ENCODE measurements at places on chromosomes 7 and 10.

GRCh38 chr10:71790749-71791440 is 17.6 kb upstream of the VSIR start:
- H3K27ac ChIP-seq: no peak overlapping the region
- no peak for DNase-seq
- H3K36me3 ChIP-seq: no peaks in the 10 kb centered on the region

DNA sequence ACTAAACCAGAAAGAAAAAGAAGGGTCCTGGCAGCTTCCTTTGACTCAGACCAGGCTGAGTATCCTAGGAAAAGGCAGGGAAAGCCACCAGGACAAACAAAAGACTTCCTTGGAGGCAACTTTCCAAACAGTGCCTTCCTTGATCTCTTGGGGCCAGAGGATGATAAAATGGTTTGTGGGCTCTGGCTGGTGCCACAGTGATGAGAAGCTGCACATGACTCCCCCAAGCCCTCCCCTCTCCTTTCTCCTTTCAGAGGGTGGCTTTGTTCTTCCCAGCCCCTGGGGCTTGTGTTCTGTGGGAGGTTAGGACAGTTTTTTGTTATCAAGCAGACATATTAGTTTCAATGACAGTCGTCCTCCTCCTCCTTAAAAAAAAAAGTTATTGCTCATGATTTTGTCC is 183.2 kb downstream of the SEM1 start:
- no peak overlapping the region for H3K27ac ChIP-seq
- no peaks in the 10 kb centered on the region for H3K4me1 ChIP-seq
- DNase-seq: no peak
- no peaks in the 10 kb centered on the region for H3K36me3 ChIP-seq
- H3K27me3 ChIP-seq: no peaks in the 10 kb centered on the region
- H3K4me3 ChIP-seq: no peak overlapping the region

- no peak for DNase-seq
- no peaks in the 10 kb centered on the region for H3K4me1 ChIP-seq
- H3K36me3 ChIP-seq: no peaks in the 10 kb centered on the region
These were observed 81.7 kb upstream of the HECTD2 start for GRCh38 chr10:91328320-91328984.

DNA sequence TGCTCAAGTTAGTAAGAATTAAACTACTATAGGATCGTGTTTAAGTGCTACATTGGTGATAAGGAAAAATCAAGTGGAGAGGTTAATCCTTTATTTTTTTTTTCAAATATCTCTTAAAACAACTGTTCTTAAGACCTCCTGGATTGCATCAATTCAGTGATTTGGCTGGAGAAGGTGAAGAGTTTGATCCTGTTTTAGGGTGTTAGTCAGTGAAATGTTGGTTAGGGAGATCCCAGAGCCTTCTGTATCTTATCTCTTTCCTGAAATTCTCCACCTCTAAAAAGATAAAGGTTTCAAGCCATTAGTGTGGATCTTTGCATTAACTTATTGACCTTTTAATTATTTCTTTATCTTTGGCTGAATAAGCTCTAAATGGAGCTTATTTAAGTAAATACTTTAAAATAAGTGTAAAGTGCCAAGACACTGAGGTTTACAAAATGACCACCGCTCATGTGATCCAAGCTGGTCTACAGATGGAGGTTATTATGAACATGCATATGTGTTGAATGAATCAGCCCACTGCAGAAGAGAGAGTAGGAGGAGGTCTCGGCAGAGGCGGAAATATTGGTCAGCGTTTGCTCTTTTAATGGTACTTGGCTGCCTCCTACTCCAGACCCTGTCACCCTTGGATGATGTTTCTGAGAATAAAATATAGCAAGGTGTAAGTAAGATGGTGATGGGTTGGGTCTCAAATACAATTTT is 51.8 kb upstream of the BMPER start:
- H3K27ac ChIP-seq: no peak overlapping the region
- no peaks in the 10 kb centered on the region for H3K27me3 ChIP-seq
- no peak for DNase-seq
- H3K4me3 ChIP-seq: no peak overlapping the region
- H3K36me3 ChIP-seq: no peaks in the 10 kb centered on the region

- H3K27ac ChIP-seq: no peak overlapping the region
- no peak for DNase-seq
- no peaks in the 10 kb centered on the region for H3K36me3 ChIP-seq
- H3K4me1 ChIP-seq: no peaks in the 10 kb centered on the region
- no peaks in the 10 kb centered on the region for H3K27me3 ChIP-seq
- H3K4me3 ChIP-seq: no peak overlapping the region
These were observed 847.1 kb upstream of the MBL2 start for GRCh38 chr10:53619671-53620070.

GRCh38 chr7:29623973-29624372 is 60.3 kb downstream of the PRR15 start:
- H3K4me3 ChIP-seq: no peak overlapping the region
- H3K27me3 ChIP-seq: no peaks in the 10 kb centered on the region
- no peak for DNase-seq
- H3K36me3 ChIP-seq: no peaks in the 10 kb centered on the region

DNA sequence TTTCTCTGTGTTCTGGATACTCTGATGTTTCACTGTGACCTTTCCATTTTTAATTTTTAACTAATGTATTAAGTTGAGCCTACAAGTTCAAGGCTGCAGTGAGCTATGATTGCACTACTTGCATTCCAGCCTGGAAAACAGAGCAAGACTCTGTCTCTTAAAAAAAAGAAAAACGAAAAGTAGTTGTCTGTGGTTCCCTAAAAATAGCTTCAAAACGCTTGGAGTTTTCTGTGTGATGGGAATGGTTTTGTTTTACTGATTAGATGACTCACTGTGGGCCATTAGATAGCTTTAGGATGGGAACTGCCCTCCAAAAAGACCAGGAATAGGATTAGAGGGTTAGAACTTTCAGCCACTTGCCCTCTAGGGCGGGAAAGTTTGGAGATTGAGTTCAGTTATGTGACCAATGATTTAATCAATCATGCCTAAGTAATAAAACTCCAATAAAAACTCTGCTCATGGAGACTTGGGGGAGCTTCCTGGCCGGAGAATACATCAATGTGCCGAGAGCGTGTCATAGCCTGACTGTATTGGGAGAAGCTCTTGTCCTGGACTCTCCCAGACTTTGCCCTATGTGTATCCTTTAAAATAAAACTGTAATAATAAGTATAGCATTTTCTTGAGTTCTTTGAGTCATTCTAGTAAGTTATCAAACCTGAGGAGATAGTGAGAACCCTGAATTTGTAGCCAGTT is 147.1 kb downstream of the LYZL1 start:
- H3K36me3 ChIP-seq: no peaks in the 10 kb centered on the region
- peak overlapping the region; percentile 27 for H3K4me3 ChIP-seq
- H3K27ac ChIP-seq: peak overlapping the region; percentile 36
- peaks cover 6% of the 10 kb centered on the region for H3K4me1 ChIP-seq

DNA sequence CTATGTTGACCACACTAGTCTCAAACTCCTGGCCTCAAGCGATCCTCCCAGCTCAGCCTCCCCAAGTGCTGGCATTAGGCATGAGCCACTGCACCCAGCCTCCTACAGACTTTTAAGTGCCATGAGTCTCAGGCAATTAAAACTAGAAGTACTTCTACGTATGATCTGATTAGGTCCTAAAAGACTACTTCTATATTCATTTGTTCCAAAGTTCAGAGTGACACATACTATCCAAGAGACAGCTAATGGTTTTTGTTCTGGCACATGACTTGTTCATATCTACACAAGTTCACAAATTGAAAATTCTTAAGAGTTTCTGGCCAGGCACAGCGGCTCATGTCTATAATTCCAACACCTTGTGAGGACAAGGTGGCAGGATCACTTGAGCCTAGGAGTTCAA is 11.7 kb downstream of the ARHGAP19 start:
- no peaks in the 10 kb centered on the region for H3K27me3 ChIP-seq
- H3K27ac ChIP-seq: no peak overlapping the region
- no peak overlapping the region for H3K4me3 ChIP-seq
- DNase-seq: no peak
- no peaks in the 10 kb centered on the region for H3K36me3 ChIP-seq

GRCh38 chr10:78532480-78533042 is 498.9 kb downstream of the RPS24 start:
- peak; percentile 41 for DNase-seq
- peaks cover 8% of the 10 kb centered on the region for H3K4me1 ChIP-seq
- no peak overlapping the region for H3K27ac ChIP-seq
- no peak overlapping the region for H3K4me3 ChIP-seq
- no peaks in the 10 kb centered on the region for H3K36me3 ChIP-seq

DNA sequence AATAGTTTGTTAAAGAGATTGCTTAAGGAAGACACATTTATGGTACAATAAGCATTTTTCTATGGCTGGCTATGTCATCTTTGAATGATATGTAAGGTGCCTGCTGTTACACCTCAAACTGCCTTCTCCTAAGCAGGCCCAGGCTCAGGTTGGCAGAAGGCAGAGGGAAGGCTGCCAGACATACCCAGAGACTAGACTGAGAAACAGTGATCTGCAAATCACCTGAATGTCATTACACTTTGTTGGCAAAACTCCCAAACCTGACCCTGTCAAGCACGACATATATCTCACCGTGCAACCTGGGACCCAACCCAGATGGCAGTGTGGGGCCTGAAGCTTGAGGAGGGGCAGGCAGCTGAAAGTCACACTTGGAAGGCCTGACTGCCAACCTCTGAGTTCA is 136.6 kb upstream of the TARP start:
- no peaks in the 10 kb centered on the region for H3K4me1 ChIP-seq
- no peaks in the 10 kb centered on the region for H3K27me3 ChIP-seq
- no peaks in the 10 kb centered on the region for H3K36me3 ChIP-seq
- H3K4me3 ChIP-seq: no peak overlapping the region
- H3K27ac ChIP-seq: no peak overlapping the region
- no peak for DNase-seq

DNA sequence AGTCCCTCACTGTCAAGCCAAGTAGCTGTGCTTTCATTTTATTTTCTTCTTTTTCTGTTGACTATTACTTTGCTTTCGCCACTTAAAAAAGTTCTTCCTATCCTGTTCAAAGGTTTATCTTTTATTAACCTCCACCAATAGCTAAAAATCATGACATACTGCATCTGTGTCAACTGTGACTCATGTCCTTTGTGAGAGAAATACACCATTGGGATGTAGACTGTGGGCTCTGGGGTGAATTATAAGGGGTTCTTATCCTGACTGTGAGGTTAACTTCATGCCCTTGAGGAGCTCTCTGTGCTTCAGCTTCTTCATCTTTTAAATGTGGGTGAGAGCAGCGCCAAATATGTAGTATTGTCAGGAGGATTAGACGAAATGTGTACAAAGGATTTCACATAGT is 71.9 kb upstream of the ANKRD30A start:
- no peak for DNase-seq
- H3K4me1 ChIP-seq: no peaks in the 10 kb centered on the region
- no peaks in the 10 kb centered on the region for H3K27me3 ChIP-seq

GRCh38 chr10:71023704-71024283 is 135.4 kb upstream of the PCBD1 start:
- no peaks in the 10 kb centered on the region for H3K27me3 ChIP-seq
- no peak overlapping the region for H3K4me3 ChIP-seq
- H3K36me3 ChIP-seq: no peaks in the 10 kb centered on the region
- DNase-seq: no peak

- DNase-seq: no peak
- no peak overlapping the region for H3K4me3 ChIP-seq
- no peaks in the 10 kb centered on the region for H3K36me3 ChIP-seq
- no peaks in the 10 kb centered on the region for H3K27me3 ChIP-seq
These were observed 159.4 kb upstream of the BMPER start for GRCh38 chr7:33745934-33746333.

DNA sequence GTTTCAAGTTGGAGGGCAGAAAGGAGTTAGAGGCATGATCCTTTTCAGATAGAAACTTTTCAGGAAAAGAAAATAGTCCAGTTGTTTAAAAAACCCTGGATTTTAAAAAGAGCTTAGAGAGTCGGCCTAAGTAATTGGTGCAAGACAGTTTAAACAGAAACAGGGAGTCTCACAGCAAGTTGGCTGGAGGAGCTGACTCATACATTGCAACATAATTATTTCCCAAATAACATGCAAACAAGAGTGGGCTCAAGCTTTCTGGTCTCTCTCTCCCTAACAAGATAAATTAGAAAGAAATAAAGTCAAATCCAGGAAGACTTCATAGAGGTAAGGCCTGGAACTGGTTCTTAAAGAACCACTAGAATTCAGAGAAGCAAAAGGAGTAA is 100.3 kb upstream of the AGBL3 start:
- peaks cover 27% of the 10 kb centered on the region for H3K4me1 ChIP-seq
- no peak for DNase-seq
- H3K27me3 ChIP-seq: no peaks in the 10 kb centered on the region
- no peak overlapping the region for H3K4me3 ChIP-seq
- peak overlapping the region; percentile 10 for H3K27ac ChIP-seq

DNA sequence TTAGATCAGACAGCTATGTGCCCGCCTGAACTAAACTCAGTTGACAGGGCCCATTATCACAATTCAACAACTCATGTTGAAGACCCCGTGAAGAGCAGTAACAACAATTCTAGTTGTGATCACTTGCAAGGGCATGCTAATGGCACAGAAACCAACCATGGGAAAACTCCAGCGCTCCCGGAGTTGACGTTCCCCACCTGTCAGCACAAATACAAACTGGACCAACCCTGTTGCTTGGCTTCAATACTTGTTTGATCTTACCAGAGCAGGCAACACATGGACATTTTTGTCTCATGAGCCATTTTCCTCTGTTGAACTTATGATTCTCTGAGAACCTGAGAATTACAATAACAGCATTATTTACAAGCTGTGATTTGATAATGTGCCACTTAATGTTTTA is 119.0 kb upstream of the LANCL2 start:
- H3K27me3 ChIP-seq: no peaks in the 10 kb centered on the region
- H3K4me1 ChIP-seq: peaks cover 8% of the 10 kb centered on the region
- H3K4me3 ChIP-seq: no peak overlapping the region
- no peak for DNase-seq
- H3K27ac ChIP-seq: no peak overlapping the region

- H3K27me3 ChIP-seq: no peaks in the 10 kb centered on the region
- no peaks in the 10 kb centered on the region for H3K4me1 ChIP-seq
- H3K4me3 ChIP-seq: no peak overlapping the region
- no peak overlapping the region for H3K27ac ChIP-seq
These were observed 918.1 kb upstream of the MBL2 start for GRCh38 chr10:53690524-53691240.

GRCh38 chr10:129864082-129864481 is 100.0 kb downstream of the EBF3 start:
- no peaks in the 10 kb centered on the region for H3K4me1 ChIP-seq
- no peaks in the 10 kb centered on the region for H3K27me3 ChIP-seq
- no peaks in the 10 kb centered on the region for H3K36me3 ChIP-seq
- no peak overlapping the region for H3K4me3 ChIP-seq
- H3K27ac ChIP-seq: no peak overlapping the region
- no peak for DNase-seq

DNA sequence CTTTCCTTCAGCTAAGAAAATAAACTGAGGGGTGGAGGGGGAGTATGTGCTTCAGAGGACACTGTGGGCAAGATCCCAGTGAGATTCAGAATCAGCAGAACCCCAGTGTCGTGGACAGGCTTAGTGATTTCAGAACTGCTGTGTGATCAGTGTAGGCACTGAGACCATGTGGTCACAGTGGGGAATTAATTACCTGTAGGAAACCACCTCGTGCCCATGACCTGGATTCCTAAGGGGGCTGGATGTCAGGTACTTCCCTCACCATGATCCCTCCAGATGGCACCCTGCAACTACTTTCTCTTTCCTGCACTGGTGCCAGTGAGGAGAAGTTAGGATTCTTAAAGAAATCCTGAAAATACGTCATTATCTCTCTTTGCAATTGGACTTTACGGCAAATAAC is 64.4 kb downstream of the HBP1 start:
- H3K4me1 ChIP-seq: no peaks in the 10 kb centered on the region
- no peak for DNase-seq
- no peaks in the 10 kb centered on the region for H3K36me3 ChIP-seq
- H3K27ac ChIP-seq: no peak overlapping the region
- H3K4me3 ChIP-seq: no peak overlapping the region

GRCh38 chr10:126854726-126855495 is 50.3 kb upstream of the DOCK1 start:
- H3K36me3 ChIP-seq: no peaks in the 10 kb centered on the region
- no peak overlapping the region for H3K27ac ChIP-seq
- no peak for DNase-seq
- no peaks in the 10 kb centered on the region for H3K4me1 ChIP-seq

Measured in adrenal gland (tissue), 19 donors.